ENCODE measurements at places on chromosomes 4 and X.

DNA sequence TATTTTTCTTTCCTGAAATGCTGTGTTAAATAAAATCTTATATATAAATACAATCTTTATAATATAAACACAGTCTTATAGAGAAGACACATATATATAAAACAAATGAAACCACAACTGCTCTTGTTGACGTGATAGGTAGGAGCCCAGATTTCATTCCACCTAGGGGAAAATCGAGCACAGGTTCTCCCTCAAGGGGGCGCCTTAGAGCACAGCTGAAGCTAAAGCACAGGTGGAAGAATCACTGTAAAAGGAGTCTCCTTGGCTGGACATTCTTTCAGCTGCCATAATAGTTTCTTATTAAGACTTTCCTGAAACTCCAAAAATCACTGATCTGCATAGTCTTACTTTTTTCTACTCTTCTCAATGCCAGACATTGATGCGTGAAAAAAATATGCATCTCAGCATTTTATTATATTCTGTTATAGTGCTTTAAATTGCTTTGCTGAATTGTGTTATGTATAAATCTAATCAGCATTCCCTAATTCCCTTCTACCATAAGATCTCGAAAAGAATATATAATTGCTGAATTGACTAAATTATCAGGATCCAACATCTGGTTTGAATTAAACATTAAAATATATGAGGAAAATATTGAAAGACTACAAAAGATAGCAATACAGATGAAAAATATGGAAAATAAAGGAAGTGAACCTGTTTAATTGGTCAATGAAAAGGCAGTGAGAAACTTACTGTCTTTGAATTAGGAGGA, 25.5 kb upstream of the RXFP1 start:
- peak; percentile 9 for DNase-seq

GRCh38 chrX:107014936-107015335, 14.9 kb upstream of the MORC4 start:
- no peak for DNase-seq

- DNase-seq: no peak
Observed at GRCh38 chr4:187172340-187172761, 448.7 kb upstream of the FAT1 start.

DNA sequence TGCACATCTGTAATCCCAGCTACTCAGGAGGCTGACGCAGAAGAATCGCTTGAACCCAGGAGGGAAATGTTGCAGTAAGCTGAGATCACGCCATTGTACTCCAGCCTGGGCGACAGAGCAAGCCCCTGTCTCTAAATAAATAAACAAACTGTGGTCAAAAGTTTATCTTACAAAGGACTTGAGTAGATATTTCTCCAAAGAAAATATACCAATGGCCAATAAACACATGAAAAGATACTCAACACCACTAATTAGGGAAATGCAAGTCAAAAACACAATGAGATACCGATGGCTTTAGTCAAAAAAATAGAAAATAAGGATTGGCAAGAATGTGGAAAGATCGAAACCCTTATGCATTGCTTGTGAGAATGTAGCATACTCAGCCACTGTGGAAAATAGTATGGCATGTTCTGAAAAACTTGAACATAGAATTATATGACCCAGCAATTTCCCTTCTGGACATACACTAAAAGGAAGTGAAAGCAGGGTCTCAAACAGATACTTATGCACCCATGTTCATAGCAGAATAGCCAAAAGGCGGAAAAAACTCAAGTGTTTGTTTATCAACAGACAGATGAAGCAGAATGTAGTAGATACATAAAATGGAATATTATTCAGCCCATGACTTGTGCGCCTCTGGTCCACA, 2.0 kb upstream of the CFAP97 start:
- DNase-seq: no peak

DNA sequence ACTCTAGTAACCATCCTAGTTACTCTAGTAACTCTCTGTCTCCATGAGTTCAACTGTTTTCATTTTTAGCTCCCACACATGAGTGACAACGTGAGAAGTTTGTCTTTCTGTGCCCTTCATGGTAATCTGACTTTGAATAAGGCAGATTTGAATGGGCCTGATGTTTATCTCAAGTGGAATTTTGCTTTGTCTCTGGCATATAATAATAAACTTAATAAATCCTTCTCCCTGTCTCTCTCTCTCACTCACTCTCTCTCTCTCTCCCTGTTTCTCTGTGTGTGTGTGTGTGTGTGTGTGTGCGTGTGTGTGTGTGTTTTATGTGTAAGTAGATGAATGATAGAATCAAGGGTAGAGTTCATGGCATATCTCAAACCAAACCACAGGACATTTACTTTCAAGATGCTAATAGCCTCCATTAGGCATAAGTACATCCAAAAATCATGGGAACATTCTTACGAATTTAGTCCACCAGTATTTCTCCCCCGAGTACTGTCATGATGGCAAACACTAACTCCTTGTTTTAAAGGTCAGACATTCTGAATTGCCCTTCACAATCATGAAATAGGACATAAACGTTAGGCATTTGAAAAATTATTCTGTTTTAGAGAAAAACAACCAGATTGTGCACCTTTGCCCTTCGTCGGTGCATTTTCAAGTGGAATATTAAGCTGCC, 193.1 kb downstream of the SPATA18 start:
- no peak for DNase-seq

DNA sequence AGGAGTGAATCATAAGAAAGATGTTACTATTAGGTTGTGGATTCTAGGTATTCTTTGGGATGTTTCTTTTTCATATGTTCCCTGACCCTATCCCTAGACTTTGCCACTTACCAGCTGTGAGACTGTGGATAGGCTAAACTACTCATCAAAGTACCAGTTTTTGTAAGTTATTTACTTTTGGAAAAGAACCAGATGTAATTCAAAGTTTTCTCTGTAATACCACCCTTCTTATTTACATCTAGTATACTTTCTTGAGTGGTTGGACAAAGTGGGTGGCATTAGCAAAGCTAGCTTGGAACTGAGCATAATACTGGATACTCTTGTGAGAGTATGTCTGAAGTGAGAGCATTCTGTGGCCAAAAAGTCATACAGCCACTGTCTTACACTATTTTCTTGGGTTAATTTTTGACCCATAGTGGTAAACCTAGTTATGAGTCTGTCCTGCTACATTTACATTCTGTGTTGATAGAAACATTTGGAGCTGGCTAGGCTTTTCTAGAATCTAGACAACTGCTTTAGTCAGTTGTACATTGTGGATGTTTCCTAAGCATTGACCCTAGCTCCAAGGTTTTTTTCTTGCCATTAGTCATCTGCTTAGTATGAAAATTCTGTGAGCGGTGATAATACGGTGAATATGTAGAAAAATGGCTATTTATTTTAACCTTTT, 41.7 kb downstream of the KDM6A start:
- DNase-seq: no peak

DNA sequence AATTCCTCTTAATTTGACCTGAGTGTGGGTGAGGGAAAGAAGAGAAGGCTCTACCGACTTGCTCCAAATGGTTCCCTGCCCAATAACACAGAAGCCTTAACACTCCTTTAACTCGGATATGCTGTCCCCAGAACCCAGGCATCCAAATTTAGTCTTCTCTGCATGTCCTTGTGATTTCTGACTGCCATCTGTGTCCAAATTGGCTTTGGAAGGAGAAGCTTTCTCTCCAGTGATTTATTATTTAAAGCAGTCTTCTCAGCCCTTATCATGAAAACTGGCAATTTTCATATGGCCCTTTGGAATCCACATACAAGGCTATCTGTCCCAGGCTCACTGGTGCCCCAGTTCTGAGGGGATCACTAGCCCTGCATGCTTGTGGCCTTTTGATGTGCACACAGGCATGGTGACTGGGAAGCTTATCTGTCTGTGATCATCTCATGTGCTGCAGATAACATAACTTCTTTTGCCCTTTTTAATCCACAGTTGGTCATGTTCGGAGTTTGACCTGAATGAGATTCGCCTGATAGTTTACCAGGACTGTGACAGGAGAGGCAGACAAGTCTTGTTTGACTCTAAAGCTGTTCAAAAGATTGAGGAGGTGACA, 56.7 kb downstream of the FNIP2 start:
- no peak for DNase-seq

- DNase-seq: no peak
Observed at GRCh38 chrX:86148594-86148993, 343 bp downstream of the DACH2 start.

GRCh38 chrX:7390441-7390840, 242.5 kb upstream of the PUDP start:
- no peak for DNase-seq

DNA sequence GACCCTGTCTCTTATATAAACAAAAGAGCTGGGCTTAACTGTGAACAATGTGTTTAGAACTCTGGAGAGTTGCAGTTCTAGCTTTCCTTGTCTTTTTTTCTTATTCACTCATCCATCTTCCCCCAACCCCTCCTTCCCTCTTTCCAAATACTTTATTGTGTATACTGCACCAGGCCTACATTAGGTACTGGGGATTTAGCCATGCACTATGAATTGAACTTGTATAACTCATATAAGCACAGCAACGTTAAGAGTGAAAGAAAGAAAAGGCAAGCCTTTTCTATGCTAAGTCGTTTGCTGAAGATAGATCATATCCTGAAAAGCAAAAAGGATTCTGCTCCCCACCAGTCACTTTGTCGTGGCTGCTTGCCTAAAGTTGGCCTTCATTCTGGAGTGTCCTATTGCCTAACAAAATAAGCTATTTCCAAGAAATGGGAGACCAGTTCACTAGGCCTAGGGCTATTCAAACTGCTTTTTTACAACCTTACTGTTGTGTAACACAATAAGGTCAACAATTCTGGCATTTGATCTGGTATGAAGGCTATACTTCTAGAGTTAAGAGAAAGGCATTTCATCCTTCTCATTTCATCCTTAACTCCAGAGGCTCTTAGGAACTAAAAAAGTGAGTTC, 32.2 kb downstream of the CCNI start:
- no peak for DNase-seq

GRCh38 chr4:14667624-14668151, 334.6 kb upstream of the CPEB2 start:
- no peak for DNase-seq

DNA sequence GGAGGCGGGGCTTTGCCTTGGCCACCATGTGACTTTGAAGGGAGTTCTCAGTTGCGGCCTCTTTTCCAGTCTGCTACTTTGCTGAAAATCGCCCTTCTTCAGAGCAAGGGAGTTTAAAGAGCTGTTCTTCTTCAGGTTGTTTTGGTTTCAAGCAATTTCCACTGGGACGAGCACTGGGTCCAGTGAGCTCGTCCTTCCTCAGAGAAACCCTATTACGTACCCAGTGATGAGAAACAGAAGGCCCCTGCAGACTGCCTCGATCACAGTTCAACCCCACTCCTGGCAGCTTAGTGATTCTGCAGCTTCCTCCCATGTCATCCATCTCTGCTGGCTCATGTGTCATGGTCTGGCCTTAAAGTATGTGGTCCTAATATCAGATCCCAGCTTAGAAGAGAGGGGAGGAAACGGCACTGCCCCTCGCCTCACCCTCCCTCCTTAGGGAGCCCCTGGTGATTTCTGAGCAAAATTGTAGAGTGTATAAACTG, 7.8 kb upstream of the FAM149A start:
- DNase-seq: no peak

DNA sequence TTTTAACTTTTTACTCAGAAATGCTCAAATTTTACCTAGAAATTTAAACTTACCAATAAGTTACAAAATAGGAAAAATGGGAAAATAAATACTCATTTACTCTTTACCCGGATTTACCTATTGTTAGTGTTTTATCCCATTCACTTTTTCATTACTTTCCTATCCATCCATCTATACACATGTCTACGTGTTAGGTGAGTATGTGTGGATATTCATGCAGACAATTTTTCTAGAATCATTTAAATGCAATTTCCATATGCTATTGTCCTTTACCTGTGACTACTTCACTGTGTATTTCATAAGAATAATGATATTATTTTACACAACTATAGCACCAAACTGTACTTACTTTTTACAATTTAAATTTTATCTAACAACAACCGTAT, 896.6 kb upstream of the INTU start:
- no peak for DNase-seq

DNA sequence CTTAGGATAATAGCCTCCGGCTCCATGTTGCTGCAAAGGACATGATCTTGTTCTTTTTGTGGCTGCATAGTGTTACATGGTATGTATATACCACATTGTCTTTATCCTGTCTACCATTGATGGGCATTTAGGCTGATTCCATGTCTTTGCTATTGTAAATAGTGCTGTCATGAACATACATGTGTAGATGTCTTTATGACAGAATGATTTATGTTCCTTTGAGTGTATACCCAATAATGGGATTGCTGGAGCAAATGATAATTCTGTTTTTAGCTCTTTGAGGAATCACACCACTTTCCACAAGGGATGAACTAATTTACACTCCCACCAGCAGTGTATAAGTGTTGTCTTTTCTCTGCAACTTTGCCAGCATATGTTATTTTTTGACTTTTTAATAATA, 4.6 kb downstream of the RAB33B start:
- DNase-seq: no peak

GRCh38 chrX:48957477-48957826, at the start of gene OTUD5:
Gene OTUD5, minus strand, starts transcription at chrX:48957607. Its CDS starts 37 bp downstream, at chrX:48957570.
- DNase-seq: no peak

DNA sequence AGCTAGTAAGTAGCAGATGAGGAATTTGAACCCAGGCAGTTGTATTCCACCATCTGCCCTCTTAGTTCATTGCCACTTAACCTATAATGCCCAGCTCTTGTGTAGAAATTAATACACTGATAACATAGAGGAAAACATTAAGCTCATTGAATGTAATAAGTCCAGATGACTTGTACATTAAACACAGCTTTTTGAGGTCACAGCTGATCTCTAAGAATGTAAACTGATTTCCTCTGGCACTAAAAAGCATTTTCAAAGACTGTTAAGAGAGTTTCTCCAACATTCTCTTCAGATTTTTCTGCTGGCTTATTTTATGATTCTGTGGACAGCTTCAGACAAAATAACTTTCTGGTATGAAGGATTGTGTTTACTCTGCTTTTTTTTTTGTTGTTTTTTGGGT, 42.7 kb downstream of the HPRT1 start:
- DNase-seq: no peak

DNA sequence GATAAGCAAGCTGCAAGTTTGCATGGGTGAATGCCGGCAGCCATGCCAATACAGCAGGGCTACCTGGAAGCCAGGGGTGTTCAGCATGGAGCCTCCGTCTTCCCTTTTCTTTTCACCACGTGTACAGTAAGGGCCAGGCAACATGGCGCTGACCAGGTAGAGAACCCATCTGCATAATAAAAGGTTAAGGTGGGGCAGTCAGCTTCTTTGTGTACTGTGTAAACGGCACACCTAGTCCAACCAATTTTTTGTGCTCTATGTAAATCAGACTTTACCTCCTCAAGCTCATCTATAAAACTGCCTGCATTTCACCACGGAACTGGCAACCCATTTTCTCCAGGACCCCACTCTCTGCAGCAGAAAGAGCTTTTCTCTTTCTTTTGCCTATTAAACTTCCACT, 286.8 kb upstream of the VCX3A start:
- no peak for DNase-seq

DNA sequence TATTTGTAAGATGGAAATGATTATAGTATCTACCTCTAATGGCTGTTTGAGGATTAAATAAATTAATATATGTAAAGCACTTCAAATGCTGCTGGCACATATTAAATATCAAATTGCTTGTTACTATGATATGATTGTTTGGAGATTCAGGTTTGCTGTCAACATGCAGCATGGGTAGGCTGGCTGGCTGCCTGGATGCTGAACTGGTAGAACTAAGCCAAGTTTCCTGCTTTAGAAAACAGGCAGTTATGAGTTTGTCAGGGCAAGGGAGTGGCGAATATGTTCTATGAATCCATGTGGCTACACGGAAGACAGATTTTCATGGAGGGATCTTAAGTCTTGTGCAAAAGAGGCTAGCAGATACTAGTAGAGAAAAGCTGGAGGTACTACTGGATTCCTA, 239.6 kb downstream of the GBA3 start:
- DNase-seq: no peak
